ENCODE measurements at places on chromosomes 16 and 17.

DNA sequence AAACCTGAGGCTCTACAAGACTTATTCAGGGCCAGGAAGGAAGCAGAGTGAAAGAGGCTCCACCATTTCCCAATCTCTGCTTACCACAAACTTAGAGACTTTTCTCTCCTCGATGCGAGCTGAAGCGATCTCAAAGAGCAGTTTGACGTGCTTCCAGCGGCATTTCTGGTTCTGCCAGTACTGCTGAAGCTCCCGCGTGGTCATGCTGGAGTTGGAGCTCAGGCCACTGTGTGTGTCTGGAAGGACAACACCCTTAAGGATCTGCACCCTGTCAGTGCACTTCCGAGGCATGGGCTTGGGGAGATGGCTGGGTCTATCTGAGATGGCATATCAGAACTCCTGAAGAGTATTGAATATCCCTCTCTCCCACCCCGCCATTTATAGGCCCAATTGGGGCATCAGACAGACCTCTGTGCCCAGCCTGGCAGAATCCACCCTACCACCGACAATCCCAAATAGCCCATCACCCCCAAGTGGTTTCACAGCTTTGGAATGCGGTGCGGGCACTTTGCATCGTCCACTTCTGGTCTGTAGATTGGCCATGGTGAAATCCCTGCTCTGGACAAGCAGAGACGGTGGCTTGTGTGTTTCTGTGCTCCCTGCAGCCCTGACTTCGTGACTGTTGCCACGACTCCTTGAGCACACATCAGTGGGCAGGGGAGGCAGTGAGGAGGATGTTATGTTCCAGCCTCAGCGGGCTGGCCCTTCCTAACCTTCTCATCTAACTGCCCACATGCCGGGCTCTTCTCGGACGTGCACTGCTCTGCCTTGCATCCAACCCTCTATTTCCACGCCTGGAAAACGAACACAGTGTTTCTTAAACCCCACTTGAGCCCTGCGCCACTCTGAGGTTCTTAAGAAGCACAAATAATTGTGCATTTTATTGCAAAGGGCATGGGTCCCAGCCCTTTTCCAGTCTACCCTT lies 5.2 kb downstream of the SNX20 start:
- DNase-seq: no peak

DNA sequence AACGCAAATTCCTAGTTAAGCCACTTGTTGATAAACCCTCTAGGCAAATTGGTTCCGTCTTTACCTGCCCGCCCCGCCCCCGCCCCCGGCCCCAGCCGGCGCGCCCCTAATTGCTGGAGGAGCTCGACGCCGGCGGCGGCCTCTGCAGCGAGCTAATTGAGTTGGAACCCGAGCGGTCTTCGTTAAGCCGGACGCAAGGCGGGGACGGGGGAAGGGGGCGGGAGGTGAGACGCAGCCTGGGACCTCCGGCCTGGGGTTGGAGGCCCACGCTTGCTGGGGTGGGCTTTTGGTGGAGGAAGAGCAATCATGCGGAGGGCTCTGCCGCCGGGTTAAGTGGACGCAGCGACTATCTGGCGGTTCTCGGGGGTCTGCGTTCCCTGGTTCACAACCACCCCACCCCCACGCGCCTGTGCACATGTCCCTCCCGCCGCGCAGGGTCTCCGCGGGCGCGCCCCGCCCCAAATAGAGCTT lies 12.7 kb upstream of the FOXF1 start:
- DNase-seq: no peak

DNA sequence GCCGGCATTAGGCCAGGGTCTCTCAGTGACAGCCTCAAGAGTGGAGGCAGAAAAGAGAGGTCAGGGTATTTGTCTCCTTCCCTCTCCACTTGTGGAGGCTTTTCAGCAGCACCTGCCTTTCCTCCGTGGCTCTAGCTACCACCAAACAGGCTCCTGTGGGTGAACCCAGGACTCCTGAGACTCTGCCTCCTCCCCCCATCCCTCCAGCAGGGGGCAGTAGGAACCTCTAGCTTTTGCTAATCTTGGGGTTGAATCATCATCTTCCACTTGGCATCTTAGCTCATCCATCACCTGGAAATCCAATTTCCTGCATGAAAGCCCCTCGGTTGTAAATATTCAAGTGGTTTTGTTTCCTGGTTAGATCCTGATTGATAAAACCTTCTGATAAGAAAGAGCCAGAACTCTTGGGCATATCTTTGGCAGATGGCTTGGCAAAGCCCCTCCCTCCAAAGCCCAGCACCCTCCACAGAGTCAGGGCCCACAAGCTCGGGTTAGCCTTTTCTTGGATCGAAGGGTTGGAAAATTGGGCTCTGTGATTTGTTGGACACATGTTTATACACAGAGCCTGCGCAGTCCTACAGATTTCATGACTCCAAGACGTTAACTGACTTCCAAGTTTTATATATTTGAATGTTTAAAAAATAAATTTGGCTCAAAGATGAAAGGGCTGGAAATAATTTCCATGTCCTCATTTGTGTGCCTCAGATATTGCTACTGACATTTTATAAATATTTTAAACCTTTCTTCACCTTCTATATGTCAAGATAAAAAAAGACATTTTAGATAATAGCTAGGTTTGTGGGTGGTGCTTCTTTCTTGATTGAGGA lies 322.1 kb downstream of the MAP2K4 start:
- no peak for DNase-seq

DNA sequence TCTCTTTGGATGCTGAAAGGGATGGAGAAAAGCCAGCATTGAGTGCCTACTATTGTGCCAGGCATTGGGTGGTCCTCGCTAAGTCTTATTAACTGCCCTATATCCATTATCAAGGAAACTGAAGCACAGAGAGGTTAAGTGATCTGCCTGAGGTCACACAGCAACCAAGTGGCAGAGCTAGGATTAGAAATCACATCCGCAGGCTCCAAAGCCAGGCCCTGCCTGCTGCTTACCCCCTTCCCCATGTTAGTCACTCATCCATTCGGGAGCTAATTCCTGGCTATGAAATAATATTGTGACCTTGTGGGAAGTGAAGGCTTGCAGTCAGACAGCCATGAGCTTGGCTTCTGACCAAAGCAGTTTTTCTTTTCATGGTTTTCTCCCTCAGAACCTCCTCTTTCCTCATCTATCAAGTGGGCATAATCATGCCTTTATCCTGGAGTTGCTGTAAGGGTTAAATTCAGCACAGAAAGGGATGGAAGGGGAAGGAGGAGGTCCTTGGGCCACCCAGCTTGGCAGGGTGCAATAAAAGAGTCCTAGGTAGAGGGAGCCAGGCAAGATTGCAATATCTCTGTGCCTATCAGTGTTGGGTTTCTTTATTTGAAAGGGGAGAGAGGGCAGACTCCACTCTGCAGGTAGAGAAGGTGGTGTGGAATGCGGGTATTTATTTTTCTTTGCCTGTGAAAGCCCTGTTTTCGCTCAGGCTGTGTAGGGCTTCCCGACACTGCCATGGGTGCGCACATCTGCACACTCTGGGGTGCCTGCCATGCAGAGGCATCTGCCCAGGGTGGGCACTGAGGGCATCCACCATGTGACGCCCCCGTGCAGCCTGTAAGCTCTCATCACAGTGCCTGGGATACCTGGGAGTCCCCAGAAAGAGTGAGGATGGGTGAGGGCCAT lies 11.3 kb downstream of the RAI1 start:
- DNase-seq: no peak

- no peak for DNase-seq
Measured at GRCh38 chr16:48013491-48013901, 142.3 kb downstream of the ABCC12 start.

DNA sequence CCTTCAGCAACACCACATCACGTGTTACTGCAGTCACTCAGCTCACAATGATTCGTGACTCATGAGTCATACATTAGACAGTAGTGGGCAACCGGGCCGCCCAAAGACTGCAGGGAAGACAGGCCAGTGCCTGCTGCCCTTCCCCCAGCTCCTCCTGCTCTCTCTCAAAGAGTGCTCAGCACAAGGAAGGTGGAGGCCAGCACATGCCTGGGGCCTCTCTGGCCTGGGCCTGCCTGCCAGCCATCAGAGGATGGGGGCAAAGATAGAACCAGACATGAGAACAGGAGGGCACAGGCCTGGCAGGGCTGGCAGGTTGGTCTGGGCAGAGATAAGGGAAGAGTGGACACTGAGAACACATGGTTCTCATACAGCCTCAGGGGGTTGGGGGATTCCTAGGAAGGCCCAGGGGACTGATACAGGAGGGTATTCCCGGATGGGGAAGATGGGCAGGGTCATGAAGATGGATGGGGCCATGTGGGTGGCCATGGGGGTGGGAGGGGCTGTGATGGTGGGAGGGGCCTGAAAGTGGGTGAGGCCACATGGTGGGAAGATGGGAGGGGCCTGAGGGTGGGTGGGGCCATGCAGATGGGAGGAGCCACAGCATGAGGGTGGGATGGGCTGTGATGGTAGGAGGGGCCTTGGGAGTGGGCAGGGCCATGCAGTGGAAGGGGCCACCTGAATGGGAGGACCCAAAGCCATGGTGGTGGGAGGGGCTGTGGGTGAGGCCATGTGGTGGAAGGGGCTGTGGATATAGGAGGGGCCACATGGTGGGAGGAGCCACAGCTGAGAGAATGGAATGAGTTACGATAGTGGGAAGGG lies 29.0 kb downstream of the KATNB1 start:
- DNase-seq: no peak

DNA sequence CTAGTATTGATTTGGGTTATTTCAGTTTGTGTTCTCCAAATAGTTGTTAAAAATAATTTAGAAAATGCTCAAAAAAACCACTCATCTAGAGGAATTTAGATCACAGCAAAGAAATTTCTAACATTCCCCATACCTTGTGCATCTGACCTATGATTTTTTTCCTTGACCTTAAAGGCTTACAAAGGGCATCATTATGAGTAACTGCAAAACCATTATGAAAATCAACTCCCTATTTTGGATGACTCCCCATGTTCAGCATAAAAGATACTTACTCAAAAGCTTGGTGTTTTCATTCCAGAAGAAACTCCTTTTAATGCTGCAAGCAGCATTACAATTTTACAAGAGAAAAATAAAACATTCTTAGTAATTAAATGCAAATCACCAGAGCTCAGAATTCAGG lies 83.2 kb downstream of the GRIN2A start:
- DNase-seq: no peak

DNA sequence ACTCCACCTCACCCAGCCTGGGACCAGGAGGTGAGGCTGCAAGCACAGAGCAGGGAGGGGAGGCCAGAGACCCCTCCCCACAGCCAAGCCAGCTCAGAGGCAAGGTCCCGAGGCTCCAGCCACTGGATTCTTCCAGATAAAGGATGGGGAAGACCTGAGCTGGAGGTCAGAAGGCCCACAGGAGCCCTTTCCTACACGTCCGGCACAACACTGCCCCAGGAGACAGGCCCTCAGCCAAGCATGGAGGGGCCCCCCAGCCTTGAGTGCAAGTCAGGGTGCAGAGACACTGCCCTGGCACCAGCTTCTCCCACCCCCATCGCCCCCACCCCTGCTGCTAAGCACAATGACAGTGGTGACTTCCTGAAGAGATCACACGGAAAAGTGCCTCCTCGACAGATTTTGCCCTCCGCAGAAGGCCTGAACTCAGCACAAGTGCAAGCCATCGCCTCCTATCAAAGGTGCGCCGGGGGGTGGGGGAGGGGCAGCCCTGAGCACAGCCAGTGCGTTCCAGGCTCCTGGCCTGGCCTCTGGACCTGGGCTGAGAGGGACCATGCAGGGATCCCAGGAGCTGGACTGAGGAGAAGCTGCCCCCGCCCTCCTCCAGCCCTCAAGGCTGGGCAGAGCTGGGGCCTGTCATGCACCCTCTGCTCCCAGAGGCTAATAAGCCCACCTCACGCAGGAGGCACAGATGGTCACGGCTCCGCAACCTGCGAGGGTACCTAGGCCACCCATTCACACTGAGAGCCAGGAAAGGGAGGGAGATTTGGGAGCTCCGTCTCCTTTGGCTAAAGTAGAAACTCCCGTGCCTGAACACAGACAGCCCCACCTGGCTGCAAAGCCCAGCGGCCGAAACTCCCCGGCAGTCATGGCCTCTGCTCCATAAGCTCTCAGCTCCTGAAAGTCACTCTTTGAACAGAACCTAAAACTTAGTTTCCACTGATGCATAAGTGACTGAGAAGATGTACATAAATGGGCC lies 2.7 kb downstream of the MAFG start:
- no peak for DNase-seq

DNA sequence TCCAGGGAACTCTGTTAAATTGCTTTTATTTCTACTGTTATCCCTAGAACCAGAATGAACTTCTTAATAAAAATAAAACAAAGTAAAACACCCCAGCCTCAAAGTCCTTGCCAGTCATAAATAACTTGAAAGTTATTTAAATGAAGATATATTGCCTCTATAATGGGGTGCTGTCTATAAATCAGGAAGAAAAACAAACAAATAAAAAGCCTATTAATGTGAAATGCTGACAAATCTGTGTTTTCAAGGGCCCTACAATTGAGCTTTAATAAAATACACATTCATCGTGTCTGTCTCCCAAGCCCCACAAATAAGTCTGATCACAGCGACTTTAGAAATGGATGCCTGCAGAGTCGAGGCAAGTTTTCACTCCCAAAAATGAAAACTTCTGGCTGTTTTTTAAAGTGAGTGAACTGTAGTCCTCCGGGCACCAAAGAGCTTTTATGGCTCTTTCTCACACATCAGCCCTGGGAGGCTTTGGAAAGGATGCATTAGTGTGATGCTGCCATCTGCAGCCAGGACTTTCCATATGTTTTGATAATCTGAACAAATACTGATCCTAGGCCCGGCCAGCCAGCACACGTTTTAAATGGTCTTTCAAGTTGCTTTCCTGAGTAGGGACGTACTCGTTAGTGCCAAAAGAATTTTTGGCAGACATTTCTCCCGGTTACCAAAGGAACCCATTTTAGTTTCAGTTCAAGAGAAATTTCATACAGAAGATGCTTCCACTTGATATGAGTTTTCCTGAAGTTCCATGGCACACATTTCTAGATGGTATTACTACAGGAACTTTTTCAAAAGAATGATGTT lies 16.3 kb downstream of the NACA2 start:
- DNase-seq: no peak

DNA sequence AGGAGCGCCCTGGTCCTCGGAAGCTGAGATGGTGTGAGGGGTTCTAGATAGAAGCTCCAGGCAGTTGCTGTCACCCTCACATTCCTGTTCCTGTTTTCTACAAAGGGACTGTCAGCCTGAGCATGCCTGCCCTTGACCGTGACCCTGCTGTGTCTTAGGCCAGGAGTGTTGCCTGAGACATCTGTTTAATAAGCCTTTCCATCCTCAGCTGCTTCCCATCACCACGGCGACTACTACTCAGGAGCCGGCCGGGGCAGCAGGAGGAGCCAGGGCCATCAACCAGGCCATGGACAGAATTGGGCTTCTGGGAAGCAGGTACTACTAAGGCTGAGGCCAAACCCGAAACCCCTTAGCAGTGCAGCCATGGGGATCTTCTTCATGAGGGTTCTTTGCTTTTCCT lies 151.4 kb downstream of the KATNIP start:
- DNase-seq: no peak

DNA sequence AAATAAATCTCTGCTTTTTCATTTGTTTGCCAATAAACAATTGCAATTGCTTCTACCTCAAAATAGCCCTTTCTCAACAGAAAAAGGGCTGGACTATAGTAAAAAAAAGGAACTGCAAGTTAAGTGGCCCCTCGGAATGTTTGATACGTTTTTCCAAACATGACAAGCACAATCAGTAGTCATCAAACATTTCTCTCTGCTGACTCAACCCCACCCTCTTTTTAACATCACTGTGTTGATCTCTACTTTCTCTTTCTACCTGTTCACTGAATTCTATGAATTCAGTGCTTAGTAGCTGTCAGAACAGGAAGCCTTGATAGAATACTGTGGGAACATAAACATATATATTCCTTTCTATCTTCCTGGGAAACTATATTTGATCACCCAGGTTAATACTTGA lies 116.5 kb upstream of the AXIN2 start:
- DNase-seq: no peak

Data from activated CD4-positive, alpha-beta T cell treated with anti-CD3 and anti-CD28 coated beads, Interleukin-2, amount 50 U/mL, for 4 hours (primary cell).